ENCODE measurements at places on chromosomes 1 and 21.

GRCh38 chr1:232806186-232806510, 932 bp downstream of the MAP10 start:
- no peak for DNase-seq

- DNase-seq = no peak
These were observed 550 bp upstream of the SYT11 start for GRCh38 chr1:155858800-155859233.

GRCh38 chr1:245179706-245180105, 24.9 kb downstream of the KIF26B start:
- DNase-seq = no peak

GRCh38 chr1:220917535-220918209, 38.4 kb downstream of the HLX start:
- no peak for DNase-seq

GRCh38 chr1:94496076-94496755, 45.3 kb downstream of the F3 start:
- DNase-seq = no peak

- no peak for DNase-seq
These were observed 26.3 kb upstream of the TMEM54 start for GRCh38 chr1:32927441-32927840.

- DNase-seq = no peak
These were observed 184.9 kb upstream of the DPT start for GRCh38 chr1:168913711-168914463.

- DNase-seq = no peak
These were observed 12.8 kb downstream of the BRWD1 start for GRCh38 chr21:39300587-39300986.

- no peak for DNase-seq
These were observed at the start of gene LEFTY2 for GRCh38 chr1:225941187-225941941. TSS of gene LEFTY2 (minus strand) at chr1:225941220. CDS start at chr1:225941140, 80 bp downstream.

GRCh38 chr1:223248770-223249140, 105.7 kb upstream of the TLR5 start:
- DNase-seq = no peak

DNA sequence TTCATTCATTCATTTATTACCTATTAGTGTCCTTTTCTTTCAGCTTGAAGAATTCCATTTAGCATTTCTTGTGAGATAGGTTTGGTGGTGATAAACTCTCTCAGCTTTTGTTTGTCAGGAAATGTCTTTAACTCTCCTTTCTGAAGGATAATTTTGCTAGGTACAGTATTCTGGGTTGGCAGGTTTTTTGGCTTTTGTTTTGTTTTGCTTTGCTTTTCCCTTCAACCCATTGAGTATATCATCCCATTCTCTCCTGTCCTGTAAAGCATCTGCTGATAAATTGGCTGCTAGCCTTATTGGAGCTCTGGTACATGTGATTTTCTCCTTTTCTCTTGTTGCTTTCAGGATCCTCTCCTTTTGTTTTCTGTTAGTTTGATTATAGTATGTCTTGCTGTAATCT, 47.0 kb upstream of the RGS4 start:
- no peak for DNase-seq

- DNase-seq = no peak
These were observed 8.4 kb downstream of the CLEC20A start for GRCh38 chr1:178488393-178488792.

DNA sequence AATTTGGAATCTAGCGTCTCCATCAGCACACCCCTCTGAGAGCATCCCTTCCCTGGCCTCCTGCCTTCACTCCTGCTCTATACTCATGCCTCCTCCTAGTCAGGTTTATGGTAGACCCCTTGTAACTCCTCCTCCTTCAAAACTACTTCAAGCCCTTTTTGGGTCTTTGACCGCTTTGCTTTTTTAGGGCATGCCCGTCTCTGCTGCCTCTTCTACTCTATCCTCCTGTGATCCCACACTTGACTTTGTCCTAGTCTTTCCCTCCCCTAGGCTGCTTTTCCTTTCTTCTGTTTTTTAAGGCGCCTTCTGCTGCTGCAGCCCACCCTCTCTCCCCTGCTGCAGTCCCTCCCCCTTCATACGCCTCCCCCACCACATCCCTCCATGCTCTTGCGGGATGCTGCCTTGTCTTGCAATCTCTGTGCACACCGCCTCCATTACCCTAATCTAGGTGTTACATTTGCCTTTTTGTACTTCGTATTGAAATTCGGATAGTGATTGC, 1.5 kb downstream of the SNX27 start:
- DNase-seq = no peak

All from stimulated activated CD4-positive, alpha-beta T cell treated with anti-CD3 and anti-CD28 coated beads, Interleukin-4, amount 100 ng/mL, for 4 hours (primary cell).